Activated CD8-positive, alpha-beta memory T cell treated with anti-CD3 and anti-CD28 coated beads for 1 hour (primary cell): ENCODE measurements at places on chromosomes 7 and 10.
A peak's percentile ranks its signal among the peaks of the same experiment; 100 is the strongest.

- no peak for DNase-seq
Observed at GRCh38 chr10:98339799-98340198, 71.8 kb upstream of the LOXL4 start.

DNA sequence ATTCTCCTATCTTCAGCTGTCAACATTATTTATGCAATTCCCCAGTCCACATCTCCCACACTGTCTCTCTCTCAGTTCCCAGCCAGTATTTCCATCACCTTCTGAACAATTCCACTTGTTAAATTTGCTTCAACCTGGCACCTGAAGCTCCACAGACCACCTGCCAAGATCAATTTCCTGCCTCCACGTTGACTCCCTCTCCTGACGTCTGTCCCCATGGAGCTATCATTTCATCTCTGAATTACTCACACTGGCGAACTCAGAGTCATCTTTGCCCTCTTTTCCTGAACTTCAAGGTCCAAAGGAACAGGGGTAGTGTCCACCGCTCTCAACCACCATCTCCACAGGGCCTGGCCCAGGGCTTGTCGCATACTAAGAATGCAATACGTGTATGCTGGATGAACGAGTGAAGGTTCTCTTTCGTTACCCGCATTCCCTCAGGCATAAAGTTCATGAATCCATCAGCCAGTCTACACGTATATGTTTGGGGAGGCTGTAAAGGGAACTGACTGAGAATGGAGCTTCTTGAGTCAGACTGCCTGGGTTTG is 183.3 kb downstream of the JCAD start:
- DNase-seq: no peak

- no peak for DNase-seq
Observed at GRCh38 chr10:60384011-60384410, 5.7 kb downstream of the ANK3 start.

GRCh38 chr10:65769828-65770227 is 1156.0 kb upstream of the LRRTM3 start:
- DNase-seq: no peak

DNA sequence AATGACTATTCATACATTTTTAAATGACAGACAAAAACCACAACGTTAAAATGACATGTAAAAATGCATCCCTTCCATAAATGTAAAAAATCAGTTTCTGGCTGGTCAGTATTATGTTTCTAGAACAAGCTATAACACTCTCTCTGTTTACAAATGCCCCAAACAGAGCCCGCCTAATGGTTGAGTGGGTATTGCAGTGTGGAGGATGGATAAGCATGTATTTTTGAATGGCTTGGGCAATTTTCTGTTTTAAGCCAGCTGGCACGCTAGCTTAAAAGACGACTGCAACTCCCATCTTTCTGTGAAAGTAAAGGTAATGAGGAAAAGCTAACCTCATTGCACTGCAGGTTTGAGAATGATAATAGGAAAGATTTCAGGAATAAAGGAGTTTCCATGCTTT is 430.7 kb downstream of the PARD3 start:
- no peak for DNase-seq

DNA sequence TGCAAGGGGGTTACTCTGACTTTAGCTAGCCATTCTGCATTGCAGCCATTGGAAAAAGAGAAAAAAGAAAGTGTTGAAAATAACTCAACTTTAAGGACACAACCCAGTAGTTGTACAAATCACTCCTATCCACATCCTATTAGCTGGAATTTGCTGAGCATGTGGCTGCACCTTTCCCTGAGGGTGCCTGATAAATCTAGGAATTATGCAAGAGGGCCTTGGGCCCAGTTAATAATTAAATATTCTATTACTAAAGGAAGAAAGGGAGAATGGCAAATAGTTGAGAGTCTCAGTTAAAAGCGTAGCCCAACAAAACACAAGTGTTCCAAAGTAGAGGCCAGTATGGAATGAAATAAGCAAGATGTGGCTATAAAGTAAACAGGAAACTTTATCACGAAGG is 200.9 kb upstream of the CNTNAP2 start:
- DNase-seq: no peak

DNA sequence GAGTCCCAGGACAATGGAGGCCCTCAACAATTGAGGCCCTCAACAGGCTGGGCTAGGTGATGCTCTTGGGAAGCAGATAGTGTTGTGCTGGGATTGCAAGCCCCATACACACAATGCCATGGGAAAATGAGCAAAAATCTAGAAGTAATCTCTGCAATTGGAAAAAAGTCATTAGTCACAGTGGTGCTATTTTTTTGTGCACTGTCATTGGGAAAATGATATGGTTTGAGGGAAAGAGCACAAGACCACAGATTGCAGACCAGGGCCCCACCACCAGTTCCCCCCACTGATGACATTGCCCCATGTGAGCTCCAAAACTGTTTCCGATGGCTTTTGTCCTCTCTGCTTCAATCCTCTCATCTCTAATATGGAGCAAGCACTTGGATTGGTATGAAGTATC is 1.9 kb downstream of the KCTD7 start:
- DNase-seq: no peak

GRCh38 chr7:102077081-102077480 is 209.6 kb upstream of the SH2B2 start:
- DNase-seq: no peak

DNA sequence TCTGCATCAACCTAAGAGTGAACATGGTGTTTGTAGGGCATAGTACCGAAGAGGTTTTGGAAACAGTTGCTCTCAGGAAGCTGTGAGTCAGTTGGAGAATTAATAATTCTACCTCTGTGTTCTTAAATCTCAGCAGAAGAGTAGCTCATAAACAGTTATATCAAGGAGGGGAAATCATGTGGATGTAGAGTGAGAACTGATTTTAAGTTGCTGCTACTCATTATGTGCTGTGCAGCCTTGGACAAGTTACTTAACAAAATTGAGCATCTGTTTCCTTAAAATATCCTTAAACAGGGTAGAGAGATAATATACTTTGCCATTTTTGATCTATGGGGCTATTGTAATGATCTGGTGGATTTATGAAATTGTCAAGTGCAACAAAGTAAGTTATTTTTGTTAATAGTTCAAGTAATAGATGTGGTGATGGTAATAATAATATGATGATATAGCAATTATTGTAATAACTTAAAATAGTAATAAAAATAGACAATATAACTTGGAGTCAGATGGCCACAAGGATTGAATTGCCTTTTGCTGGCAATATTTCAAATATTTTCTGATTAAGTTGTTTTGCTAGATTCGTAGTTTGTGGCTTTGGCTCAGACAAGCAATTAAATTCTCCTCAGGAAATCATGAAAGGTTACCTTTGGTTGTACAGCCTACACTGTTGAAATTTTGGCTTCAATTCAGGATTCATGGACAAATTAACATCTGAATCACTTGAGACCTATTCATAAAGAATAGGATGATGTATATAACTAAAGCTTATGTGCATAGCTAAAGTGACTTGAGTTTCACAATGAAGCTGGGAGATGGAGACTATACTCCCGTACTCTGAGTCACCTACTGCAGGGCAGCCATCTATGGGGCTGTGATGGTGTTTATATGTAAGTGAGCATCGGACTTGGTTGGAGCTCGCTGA is 228.5 kb downstream of the CDK14 start:
- DNase-seq: no peak

- DNase-seq: no peak
Observed at GRCh38 chr10:103564116-103564501, 70.6 kb downstream of the NEURL1 start.

DNA sequence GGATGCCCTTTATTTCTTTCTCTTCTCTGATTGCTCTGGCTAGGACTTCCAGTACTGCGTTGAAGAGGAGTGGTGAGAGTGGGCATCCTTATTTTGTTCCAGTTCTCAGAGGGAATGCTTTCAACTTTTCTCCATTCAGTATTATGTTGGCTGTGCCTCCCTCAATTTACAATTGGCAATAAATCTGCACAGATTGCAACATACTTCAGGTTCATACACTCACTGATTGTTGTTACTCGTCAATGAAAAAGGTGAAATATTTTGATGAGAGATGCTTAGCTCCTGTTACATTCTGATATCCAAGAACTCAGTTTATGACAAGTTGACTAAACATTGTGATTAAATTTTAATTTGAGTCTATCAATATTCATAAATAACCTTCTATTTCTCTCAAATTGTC is 37.9 kb upstream of the DKK1 start:
- DNase-seq: no peak

- DNase-seq: no peak
Observed at GRCh38 chr10:131871673-131872005, 29.2 kb upstream of the PPP2R2D start.

GRCh38 chr7:80603940-80604339 is 34.5 kb upstream of the CD36 start:
- no peak for DNase-seq

DNA sequence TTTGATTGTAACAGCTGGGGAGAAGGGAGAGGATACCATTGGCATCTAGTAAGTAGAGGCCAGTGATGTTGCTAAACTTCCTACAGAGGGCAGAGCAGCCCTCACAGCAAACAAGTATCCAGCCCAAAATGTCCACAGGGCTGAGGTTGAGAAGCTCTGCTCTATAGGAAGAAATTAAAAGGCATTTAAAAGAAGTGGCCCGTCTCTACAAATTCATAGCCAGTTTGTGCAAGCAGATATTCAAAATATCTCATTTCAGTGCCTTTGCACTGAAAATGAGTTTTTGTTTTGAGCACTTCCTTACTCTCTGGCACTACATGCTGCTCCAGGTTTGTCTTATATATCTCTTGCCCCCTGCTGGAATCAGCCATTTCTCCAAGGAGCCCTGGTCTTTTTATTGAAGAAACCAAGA is 330.0 kb downstream of the BBS9 start:
- DNase-seq: no peak

GRCh38 chr7:474605-475424 is 44.8 kb downstream of the PDGFA start:
- no peak for DNase-seq

- no peak for DNase-seq
Observed at GRCh38 chr7:5041047-5041446, 4.6 kb upstream of the RBAK start.

DNA sequence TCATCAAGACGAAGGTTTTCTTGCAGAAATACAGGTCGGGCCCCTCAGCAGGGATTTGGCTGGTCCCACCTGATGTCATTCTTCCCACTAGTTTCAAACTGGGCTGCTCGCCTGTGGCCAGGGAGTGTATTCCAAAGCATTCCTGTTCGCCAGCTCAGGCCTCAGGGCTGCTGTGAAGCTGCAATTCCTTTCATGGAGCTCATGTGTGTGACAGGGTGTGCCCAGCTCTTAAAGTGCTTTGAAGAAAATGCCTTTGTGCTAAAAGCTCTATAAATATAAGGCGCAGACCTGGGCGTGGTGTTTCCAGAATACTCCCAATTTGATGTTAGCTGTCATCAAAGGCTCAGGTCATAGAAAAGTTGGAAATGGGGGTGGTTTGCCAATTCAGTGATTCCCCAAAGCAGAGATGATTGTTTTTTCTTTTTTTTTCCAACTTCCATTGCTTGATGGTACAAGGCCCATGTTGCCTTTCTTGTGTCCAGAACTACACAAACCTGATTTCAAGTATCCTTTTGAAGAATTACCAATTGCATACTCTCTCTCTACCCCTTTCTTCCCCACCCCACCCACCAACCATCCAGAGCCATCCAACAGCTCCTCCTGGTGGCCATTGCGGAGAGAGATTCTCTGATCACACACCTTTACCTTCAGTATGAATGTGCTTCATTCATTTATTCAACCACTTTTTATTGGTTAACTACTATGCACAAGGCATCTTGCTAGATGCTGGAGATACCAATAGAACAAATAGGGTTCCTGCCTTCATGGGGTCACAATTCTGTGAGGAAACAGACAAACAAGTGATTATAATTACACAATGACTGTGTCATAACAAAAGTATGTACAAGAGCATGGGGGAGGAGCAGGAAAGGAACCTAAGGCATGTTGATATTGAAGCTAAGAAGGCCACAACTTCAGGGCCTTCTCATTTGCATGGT is 297.3 kb upstream of the LYZL1 start:
- no peak for DNase-seq

GRCh38 chr10:4488904-4489303 is 337.1 kb upstream of the AKR1E2 start:
- DNase-seq: no peak

DNA sequence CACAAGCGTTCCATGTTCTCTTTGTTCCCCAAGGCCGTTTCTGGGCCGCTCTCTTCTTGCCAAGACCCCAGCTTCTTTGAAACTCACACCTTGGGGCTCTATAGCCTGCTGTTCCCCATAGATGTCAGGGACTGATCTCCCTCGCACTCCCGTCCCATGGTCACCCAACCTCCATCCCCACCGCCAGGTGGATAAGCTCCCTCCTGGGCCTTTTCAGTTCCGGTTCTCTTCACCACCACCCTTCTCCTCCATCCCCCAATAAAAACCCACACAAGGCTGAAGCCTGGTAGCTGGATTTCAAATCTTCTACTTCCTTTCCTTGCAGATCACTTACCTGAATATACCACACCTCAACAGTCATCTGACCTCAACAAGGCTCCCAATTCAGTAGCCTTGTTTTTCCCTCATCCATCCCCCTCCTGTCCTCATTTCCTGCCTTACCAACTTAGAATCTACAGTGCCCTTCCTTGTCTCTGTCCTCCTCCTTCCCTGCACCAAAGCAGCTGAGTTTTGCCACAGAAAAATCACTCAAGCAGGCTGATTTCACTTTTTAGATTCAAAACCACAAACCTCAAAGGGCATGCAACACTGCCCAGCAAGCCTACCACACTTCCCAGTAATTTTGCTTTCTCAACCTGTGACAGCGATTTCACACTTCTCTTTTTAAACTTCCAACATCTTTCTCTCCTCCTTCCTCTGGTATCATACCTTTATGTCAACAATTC is 7.7 kb downstream of the SLC37A3 start:
- no peak for DNase-seq

DNA sequence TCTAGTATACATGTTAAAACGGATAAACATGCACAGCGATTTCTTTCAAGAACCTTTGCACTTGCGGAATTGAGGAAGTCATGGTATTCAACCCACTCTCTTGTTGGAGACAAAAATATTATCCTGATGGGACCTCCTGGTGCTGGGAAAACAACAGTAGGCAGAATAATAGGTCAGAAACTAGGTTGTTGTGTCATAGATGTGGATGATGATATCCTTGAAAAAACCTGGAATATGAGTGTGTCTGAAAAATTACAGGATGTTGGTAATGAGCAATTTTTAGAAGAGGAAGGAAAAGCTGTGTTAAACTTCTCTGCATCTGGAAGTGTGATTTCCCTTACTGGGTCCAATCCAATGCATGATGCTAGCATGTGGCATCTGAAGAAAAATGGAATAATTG is 6.9 kb downstream of the THNSL1 start:
- no peak for DNase-seq

- DNase-seq: peak; percentile 19
Observed at GRCh38 chr10:79025199-79025832, 43.5 kb upstream of the ZMIZ1 start.

GRCh38 chr7:66627151-66627681 is 1.5 kb upstream of the KCTD7 start:
- DNase-seq: no peak

- no peak for DNase-seq
Observed at GRCh38 chr10:129891806-129892205, 72.3 kb downstream of the EBF3 start.

DNA sequence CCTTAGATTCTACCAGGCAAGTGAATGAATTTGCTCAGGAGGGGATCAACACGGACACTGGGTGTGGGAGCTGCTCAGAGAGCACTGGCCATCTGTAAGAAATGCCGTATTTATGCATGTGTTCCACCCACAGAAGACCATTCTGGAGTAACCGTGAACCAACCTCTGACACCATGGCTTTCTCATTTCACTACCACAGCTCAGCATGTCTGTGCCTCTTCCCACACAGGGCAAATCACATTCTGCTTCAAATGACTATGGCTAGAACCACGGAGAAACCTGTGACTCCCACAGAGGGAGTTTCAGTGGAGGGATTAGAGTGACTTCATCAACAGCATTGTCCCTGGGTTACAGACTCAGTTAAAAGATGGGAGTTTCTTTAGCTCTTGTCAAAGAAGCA is 893.4 kb downstream of the XPNPEP1 start:
- DNase-seq: no peak
